ENCODE measurements at places on chromosomes 6 and 20. TPM values are rescaled to one million over a fixed set of nuclear protein-coding genes. Genes with fewer than 3 reads are reported as not detected.

TAP1 gene
- 394 TPM for total RNA-seq

GRCh38 chr20:17878912-17879602 is 89.5 kb downstream of the SNX5 start:
- H3K36me3 ChIP-seq = no peaks in the 10 kb centered on the region
- no peaks in the 10 kb centered on the region for H3K27me3 ChIP-seq
- H3K27ac ChIP-seq = no peak overlapping the region
- no peak overlapping the region for H3K4me3 ChIP-seq
- no peak for DNase-seq
- no peaks in the 10 kb centered on the region for H3K4me1 ChIP-seq

- H3K27me3 ChIP-seq = no peaks in the 10 kb centered on the region
- no peak overlapping the region for H3K4me3 ChIP-seq
- H3K27ac ChIP-seq = no peak overlapping the region
- DNase-seq = no peak
- H3K36me3 ChIP-seq = no peaks in the 10 kb centered on the region
- H3K4me1 ChIP-seq = no peaks in the 10 kb centered on the region
Measured at GRCh38 chr6:3535033-3535775, 78.4 kb upstream of the SLC22A23 start.

DNA sequence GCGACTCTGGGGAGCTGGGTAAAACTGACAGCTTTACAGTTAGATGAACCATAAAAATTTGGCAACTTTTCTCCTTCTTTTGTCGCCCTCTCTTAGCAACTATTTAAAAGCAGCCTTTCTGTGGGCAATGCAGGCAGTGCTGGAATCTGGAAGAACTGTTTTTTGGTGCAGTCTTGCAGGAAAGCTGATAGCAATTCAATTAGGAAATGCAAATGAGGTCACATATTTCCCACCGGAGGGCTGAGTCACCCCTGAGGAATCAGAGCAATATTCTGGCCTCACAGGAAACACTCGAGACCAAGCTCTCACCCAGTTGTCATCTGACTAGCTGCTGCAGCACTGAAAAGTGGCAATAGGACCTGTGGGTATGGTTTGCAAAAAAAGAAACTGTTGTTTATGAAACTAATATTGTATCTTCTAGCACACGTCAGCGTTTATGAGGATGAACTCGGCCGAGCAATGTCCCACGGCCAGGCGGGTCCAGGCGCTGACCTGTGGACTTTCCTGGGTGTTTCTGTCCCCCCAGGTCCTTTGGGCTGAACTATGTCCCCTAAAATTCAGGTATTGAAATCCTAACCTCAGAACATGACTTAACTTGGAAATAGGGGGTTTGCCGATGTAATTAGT is 312.3 kb downstream of the TAF4 start:
- H3K4me3 ChIP-seq = no peak overlapping the region
- no peaks in the 10 kb centered on the region for H3K36me3 ChIP-seq
- H3K27me3 ChIP-seq = no peaks in the 10 kb centered on the region
- no peak for DNase-seq

GRCh38 chr6:110517034-110517433 is 40.6 kb upstream of the SLC22A16 start:
- no peaks in the 10 kb centered on the region for H3K36me3 ChIP-seq
- DNase-seq = no peak
- H3K4me3 ChIP-seq = no peak overlapping the region
- no peak overlapping the region for H3K27ac ChIP-seq
- no peaks in the 10 kb centered on the region for H3K4me1 ChIP-seq

All from CD8-positive, alpha-beta memory T cell (primary cell).